ENCODE measurements at places on chromosomes 13 and 19. TPM values are rescaled to one million over a fixed set of nuclear protein-coding genes. Genes with fewer than 3 reads are reported as not detected.

Gene KLK14
- under 0.01 TPM for total RNA-seq

Gene PLPP2
- total RNA-seq: 12.0 TPM

Gene STARD13
- total RNA-seq: 25.0 TPM

Gene ZNF578
- 0.30 TPM for total RNA-seq

Gene LAIR1
- total RNA-seq: not detected

Gene PGLYRP1
- not detected for total RNA-seq

Gene MAP3K10
- 6.5 TPM for total RNA-seq

Gene ZNF709
- 2.3 TPM for total RNA-seq

Gene MUC16
- total RNA-seq: not detected

Gene LRP3
- 11.6 TPM for total RNA-seq

Gene CLDN10
- 2.9 TPM for total RNA-seq

Gene KLK1
- total RNA-seq: not detected

Gene AZU1
- total RNA-seq: not detected

Gene CEACAM8
- total RNA-seq: not detected

Gene EVI5L
- 11.0 TPM for total RNA-seq

Gene CD209
- not detected for total RNA-seq

Gene TDRD12
- total RNA-seq: not detected

Gene ZNF285
- total RNA-seq: 1.9 TPM

Gene TUBB4A
- not detected for total RNA-seq

Gene RHPN2
- 2.3 TPM for total RNA-seq

Gene SCAF1
- total RNA-seq: 8.2 TPM

Gene LMO7
- 8.8 TPM for total RNA-seq

Gene FGF22
- not detected for total RNA-seq

Gene MIA
- total RNA-seq: not detected

Gene ZNF135
- 0.30 TPM for total RNA-seq

Gene ZNF541
- under 0.01 TPM for total RNA-seq

Gene APOC4
- not detected for total RNA-seq

Gene C19orf81
- total RNA-seq: not detected

Gene LSM4
- 177 TPM for total RNA-seq

Gene TNFRSF19
- 0.65 TPM for total RNA-seq

Gene FAM124A
- 3.6 TPM for total RNA-seq

Gene NLRP4
- total RNA-seq: not detected

Gene CDX2
- not detected for total RNA-seq

Gene CYP4F12
- not detected for total RNA-seq

Gene GRK1
- total RNA-seq: not detected

Gene MCEMP1
- total RNA-seq: not detected

Gene SYDE1
- total RNA-seq: 13.4 TPM

Gene IGFL2
- total RNA-seq: not detected

Gene CCNA1
- total RNA-seq: 55.2 TPM

Gene CERS1
- 2.0 TPM for total RNA-seq

Gene HSH2D
- total RNA-seq: 0.30 TPM

All from epithelial cell of umbilical artery (primary cell).